Activated CD4-positive, alpha-beta T cell treated with anti-CD3 and anti-CD28 coated beads, Interleukin-2, amount 50 U/mL, for 48 hours (primary cell): ENCODE measurements at places on chromosomes 1 and 21.

DNA sequence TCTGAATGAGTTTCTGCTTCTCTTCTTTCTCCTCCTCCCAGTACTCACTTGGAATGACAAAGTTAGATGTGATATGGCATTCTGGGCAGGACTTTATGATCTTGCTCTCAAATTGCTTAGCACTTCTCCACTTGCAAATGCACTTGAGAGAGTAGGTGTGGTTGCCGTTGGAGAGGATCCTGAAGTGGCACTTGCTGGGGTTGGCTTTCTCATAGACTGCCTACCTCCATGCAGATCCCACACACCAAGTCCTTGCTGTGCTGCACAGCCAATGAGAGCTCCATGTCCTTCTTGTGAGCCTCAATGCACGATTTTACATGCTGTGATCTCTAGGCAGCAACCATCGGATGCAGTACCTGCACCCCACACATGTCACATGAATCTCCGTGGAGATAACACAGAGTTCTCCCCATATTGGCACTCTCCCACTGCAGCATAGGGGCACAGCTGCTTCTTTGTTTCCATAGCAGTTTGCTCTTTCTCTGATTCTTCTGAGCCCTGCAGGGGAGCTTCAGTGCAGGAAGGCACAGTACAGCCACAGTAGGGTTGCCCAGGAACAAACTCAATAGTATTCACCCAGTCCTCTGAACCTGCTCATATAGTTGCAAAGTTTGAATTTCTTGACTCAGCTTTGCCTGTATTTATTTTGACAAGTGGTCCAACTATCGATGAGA, 45.2 kb downstream of the ZNF691 start:
- no peak for DNase-seq

DNA sequence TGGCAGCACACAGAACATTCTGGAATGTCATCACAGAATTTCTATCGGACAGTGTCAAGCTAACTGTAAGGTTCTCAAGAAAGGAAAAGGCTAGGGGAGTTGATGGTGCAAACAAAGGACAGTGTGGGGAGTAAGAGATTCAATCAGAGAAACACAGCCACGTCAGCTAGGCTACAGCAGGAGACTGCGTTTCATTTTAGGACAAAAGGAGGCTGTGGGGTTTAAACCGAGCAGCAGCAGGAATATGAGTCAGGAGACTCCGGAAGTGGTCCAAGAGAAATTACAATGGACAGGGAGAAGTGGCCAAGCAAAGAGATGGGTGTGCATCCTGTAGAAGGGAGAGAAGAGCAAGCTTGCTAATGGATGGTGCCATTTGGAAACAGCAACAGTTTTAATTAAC, 37.4 kb upstream of the C1orf198 start:
- DNase-seq: no peak

DNA sequence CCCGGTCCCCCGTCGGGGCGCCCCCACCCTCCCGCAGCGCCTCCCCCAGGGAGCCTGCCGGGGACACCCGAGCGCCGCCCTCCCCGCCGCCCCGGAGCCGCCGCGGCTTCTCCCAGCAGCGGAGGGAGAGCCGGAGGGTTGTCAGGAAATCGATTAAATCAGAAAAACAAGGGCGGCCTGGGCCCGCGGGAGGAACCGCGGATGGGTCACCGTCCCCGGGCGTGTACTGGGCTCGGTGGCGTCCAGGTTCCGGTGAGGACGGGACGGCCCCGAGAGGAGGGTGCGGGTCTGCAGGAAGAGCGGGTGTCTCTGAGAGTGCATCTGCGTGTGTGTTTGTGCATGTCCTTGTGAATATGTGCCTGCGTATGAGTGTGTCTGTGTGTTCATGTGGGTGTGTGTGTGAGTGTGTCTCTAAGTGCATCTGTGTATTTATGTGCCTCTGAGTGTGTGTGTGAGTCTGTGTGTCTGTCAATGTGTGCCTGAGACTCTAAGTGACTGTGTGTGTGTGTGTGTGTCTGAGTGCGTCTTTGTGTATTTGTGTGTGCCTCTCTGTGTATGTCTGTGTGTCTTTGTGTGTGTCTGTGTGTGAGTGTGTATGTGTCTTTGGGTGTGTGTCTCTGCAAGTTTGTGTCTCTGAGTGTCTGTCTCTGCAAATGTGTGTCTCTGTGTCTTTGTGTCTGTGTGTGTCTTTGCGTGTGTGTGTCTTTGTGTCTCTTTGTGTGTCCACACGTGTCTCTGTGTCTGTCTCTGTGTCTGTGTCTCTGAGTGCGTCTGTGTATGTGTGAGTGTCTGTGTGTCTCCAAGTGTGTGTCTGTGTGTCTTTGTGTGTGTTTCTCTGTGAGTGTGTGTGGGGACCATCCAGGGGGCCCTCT, 1.1 kb downstream of the SPSB1 start:
- peak; percentile 44 for DNase-seq

DNA sequence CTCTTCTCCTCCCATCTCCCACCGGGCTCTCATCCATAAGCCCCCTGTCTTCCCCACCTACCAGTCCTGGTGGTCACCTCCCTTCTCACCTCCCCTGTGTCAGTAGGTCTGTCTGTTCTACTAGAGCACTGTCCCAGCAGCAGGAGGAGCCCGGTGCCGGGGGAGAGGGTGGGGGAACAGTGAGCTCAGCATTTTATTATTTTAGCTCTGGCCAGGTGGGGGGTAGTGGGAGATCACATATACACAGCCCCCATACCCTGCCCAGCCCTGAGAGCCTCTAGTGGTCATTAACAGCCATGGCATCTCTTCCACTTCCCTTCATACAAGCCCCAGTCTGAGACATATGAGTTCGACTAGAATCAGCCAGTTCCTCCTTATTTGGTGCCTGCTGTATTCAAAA, at the start of gene TMOD4:
Gene TMOD4 (minus strand): TSS at position 119 of the 400 bp plus-strand sequence. CDS start 1,106 bp downstream, outside the sequence.
- DNase-seq: no peak

- no peak for DNase-seq
These were observed 13.9 kb downstream of the CELSR2 start for GRCh38 chr1:109263234-109263596.
